ENCODE measurements at places on chromosomes 7 and 10.

GRCh38 chr7:139722604-139723003 lies 55.2 kb downstream of the HIPK2 start:
- no peaks in the 10 kb centered on the region for H3K27me3 ChIP-seq
- no peak overlapping the region for H3K27ac ChIP-seq
- H3K36me3 ChIP-seq, result peaks cover 26% of the 10 kb centered on the region
- H3K4me1 ChIP-seq, result peaks cover 25% of the 10 kb centered on the region
- no peak for DNase-seq
- H3K4me3 ChIP-seq, result no peak overlapping the region

DNA sequence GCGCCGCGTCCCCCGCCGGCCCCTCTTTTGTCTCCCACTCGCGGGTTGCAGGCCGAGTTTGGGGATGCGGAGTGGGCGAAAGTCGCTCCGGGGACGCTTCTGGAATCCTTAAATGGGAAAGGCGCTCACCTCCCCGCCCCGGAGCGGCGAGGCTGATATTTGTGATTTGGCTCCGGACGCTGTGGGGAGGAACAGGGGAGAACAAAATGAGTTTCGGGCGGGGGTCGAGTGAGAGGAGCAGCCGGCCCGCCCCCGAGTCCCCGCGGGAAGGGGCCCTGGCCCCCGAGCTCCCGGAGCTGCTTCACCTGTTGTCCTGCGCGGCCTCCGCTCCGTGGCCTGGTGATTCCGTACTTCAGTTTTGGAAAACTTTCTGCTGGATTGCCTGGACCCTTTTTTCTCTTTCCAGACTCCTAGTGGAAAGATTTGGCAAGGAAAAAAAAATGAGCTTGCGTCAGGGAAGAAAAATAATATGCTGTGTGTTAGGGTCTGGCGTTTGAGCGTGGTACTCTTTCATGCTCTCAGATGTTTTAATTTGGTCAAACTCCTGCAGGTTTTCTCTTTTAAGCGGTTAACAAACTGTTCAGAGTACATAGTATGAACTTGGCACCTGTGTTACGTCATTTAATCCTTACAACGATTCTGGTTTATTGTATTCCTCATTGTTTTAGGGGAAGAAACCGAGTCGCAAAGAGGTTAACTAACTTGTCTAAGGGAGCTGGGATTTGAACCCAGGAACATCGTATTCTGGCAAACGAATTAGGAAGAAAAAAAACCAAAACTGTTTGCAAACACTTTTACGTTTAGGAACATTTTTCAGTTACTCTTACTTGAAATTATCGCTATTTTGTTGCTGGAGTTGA lies 924 bp downstream of the BMPR1A start:
- H3K36me3 ChIP-seq, result peaks cover 26% of the 10 kb centered on the region
- H3K4me3 ChIP-seq, result peak overlapping the region; percentile 91
- H3K4me1 ChIP-seq, result peaks cover 53% of the 10 kb centered on the region
- DNase-seq, result peak; percentile 45
- peak overlapping the region; percentile 88 for H3K27ac ChIP-seq
- H3K27me3 ChIP-seq, result no peaks in the 10 kb centered on the region

- H3K4me3 ChIP-seq, result no peak overlapping the region
- H3K27ac ChIP-seq, result no peak overlapping the region
- peaks cover 13% of the 10 kb centered on the region for H3K4me1 ChIP-seq
- H3K36me3 ChIP-seq, result no peaks in the 10 kb centered on the region
Observed at GRCh38 chr10:101494650-101495049, 93.4 kb downstream of the POLL start.

GRCh38 chr7:148587076-148587475 lies 3.5 kb upstream of the C7orf33 start:
- H3K4me3 ChIP-seq, result no peak overlapping the region
- no peaks in the 10 kb centered on the region for H3K36me3 ChIP-seq
- DNase-seq, result no peak
- peaks cover 13% of the 10 kb centered on the region for H3K27me3 ChIP-seq

DNA sequence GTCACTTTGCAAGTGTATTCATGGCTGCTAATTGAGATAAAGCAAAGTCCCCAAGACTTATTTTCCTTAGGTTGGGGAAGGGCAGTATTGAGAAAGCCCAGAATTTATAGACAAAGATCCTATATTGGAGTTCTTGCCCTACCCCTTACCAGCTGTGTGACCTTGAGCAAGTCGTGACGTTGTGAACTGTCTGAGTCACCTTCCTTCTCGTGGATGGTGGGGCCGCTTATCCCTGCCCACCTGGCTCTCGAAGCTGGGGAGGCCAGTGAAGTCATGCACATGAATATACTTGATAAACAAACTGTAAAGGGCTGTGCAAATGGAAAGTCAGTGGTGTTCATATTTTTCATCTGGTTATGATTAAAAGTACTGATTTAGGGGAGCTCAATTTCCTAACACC lies 127.4 kb downstream of the TACC2 start:
- H3K27ac ChIP-seq, result no peak overlapping the region
- H3K4me3 ChIP-seq, result no peak overlapping the region
- H3K4me1 ChIP-seq, result peaks cover 68% of the 10 kb centered on the region
- DNase-seq, result no peak
- no peaks in the 10 kb centered on the region for H3K27me3 ChIP-seq

DNA sequence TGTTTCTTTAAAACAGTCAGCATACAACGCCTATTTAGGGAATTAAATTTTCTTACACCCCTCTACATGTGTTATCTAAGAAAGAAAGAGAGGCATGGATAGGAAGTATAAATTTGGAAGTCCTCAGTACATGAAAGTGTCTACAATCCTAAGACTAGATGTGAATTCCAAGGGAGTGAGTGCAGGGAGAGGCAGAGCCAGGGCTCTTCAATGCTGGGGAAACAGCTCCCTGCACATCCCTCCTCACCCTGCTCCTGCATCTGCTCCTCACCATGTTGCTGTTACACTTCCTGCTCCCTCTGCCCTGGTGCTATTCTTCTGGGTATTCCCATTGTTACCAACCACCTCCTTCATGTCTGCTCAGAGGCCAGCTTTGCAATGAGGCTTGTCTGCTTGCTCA lies 229.1 kb upstream of the AKR1E2 start:
- no peaks in the 10 kb centered on the region for H3K36me3 ChIP-seq
- no peaks in the 10 kb centered on the region for H3K4me1 ChIP-seq
- DNase-seq, result no peak

GRCh38 chr7:44455155-44455554 lies 35.3 kb downstream of the NUDCD3 start:
- no peak overlapping the region for H3K27ac ChIP-seq
- H3K27me3 ChIP-seq, result peaks cover 5% of the 10 kb centered on the region
- peaks cover 55% of the 10 kb centered on the region for H3K36me3 ChIP-seq
- H3K4me1 ChIP-seq, result no peaks in the 10 kb centered on the region

DNA sequence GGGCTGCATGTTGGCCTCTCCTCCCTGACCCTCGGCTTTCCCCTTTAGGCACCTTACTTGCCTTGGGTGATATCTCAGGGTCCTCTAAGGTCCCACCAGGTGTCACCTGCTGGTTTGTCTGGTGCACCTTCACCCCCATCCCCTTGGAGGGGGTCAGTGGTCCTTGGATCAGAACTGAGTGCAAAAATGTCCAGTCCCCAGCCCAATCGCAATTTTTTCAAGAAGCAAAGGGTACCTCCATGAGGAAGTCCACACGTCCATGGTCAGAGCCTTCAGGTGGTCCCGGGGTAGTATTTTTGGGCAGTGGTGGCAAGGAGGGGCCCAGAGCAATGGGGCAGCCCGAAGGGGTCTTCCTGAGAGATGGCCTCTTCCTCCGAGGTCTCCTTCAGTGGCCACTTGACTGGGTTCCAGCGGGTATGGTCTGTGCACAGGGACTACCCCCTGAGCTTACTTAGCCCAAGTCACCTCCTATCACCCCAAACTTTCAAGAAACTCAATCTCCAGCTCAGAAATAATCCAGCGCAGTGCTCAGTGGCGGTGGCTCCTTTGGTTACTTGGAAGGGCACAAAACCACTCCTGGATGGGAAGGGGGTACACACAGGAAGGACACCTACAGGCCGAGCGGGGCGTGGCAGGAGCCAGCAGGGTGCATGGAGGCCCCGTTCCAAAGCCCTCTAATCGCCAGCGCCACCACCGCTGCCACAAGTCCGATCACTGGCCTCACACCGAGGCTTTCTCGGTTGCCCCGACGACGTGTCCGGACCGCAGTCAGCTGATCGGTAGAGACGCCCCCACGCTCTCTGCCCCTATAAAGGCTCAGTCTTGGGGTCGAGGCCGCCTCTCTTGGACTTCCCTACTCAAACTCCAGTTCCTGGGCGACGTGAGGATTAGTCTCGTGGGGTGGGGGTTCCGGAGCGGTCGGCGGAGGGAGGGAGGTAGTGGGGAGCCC lies 4.5 kb downstream of the SAP25 start:
- peaks cover 7% of the 10 kb centered on the region for H3K27me3 ChIP-seq
- no peaks in the 10 kb centered on the region for H3K36me3 ChIP-seq
- H3K4me1 ChIP-seq, result peaks cover 72% of the 10 kb centered on the region
- DNase-seq, result peak; percentile 68

DNA sequence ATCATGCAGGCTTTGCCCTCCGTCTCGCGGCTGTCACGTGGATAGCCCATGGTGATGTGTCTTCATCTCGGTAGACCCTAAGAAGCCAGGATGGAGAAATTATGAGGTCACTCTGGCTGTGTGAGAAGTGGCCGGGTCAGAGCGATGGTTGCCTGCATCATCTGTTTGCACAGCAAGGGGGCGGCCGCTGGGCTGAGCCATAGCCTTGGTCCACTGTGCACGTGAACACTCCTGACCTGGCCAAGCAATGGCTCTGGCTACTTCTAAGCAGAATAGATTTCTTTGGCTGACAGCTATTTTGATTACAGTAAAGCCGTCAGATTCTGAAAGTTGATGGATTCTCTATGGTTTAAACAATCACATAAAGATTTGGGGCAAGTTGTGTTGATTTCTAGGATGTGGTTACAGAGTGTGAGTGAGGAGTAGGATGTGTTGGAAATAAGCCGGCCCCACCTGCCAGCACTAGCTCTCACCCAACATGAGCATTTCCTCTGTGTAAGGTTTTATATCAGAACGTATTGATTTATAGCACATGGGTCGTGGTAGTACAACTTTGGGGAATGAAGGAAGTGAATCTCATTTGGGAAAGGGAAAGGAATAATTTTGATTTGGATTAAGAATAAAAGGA lies 214.4 kb upstream of the GPR26 start:
- H3K27ac ChIP-seq, result no peak overlapping the region
- H3K4me1 ChIP-seq, result no peaks in the 10 kb centered on the region
- H3K27me3 ChIP-seq, result peaks cover 34% of the 10 kb centered on the region
- no peak overlapping the region for H3K4me3 ChIP-seq
- no peak for DNase-seq
- no peaks in the 10 kb centered on the region for H3K36me3 ChIP-seq

- no peak for DNase-seq
- peaks cover 4% of the 10 kb centered on the region for H3K27me3 ChIP-seq
- H3K36me3 ChIP-seq, result no peaks in the 10 kb centered on the region
- H3K27ac ChIP-seq, result no peak overlapping the region
- peaks cover 6% of the 10 kb centered on the region for H3K4me1 ChIP-seq
- no peak overlapping the region for H3K4me3 ChIP-seq
Observed at GRCh38 chr7:106538638-106539037, 122.3 kb downstream of the CCDC71L start.

DNA sequence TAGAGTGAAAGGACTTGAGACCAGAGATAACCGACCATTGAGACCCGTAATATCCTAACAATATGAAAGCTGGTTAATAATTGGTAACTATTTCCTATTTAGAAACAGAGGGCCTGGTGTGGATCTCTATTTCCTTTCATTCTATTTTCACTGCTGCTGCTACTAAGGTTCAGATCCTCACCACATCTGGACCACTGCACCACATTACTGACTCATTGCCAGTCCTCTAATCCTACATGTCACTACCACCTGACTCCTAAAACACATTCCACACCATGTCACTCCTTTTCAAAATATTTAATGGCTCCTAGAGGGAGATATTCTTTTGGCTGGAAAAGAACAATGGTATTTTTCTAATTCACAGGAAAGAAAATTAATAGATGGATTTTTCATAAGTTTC lies 6.4 kb downstream of the USP54 start:
- peaks cover 10% of the 10 kb centered on the region for H3K4me1 ChIP-seq
- DNase-seq, result no peak

DNA sequence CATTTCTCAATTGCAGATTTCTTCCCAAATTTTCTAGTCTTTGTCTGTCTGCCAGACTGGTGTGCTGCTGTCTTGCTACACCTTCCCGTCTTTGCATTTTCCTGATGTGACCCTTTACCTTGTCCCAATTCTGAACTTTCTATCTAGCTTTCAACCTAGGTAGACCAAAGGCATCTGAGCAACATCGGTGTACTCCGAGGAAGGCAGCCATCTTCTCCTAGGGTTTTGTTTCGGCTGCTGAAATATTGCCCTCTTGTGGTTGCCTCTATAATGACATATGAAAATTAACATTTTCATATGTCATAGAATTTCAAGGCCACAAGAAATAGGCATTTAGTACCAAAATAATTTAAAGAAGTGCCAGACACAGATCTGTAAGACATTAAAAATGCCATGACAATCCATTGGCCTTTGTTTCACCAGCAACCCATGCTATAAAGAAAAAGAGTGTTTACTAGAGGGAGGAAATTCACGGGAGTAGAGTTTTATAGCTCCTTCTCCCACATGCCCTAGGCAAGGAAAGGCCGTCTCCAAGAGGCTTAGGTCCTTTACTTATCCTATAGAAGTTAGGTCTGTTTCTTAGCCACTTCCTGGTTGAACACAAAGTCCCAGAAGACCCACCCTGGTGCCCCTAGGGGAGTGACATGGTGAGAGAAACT lies 23.4 kb downstream of the OR9A2 start:
- H3K4me3 ChIP-seq, result peak overlapping the region; percentile 65
- peak overlapping the region; percentile 74 for H3K27ac ChIP-seq
- peak; percentile 15 for DNase-seq
- no peaks in the 10 kb centered on the region for H3K36me3 ChIP-seq
- H3K4me1 ChIP-seq, result peaks cover 20% of the 10 kb centered on the region

DNA sequence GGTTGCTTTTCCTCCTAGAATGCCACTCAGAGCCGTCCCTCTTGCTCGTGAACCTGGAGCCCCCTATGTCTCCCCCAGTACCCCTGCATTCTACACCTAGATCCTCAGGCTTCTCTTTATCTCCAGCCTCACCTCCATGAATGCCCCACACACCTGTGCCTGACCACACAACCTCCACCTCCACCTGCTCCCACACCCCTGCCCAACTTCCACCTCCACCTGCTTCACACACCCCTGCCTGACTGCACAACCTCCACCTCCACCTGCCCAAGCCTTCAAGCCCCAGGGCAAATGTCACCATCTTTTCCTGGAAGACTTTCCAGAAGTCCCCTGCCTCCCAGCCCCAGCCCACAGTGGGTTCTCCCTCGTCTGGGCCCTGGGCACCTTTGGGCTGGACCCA lies 6.9 kb upstream of the LFNG start:
- H3K27me3 ChIP-seq, result peaks cover 7% of the 10 kb centered on the region
- no peak for DNase-seq
- H3K4me3 ChIP-seq, result no peak overlapping the region
- peak overlapping the region; percentile 9 for H3K27ac ChIP-seq
- H3K4me1 ChIP-seq, result peaks cover 63% of the 10 kb centered on the region

GRCh38 chr7:41688012-41688625 lies 14.8 kb downstream of the INHBA start:
- no peaks in the 10 kb centered on the region for H3K27me3 ChIP-seq
- H3K27ac ChIP-seq, result no peak overlapping the region
- no peaks in the 10 kb centered on the region for H3K36me3 ChIP-seq
- no peak overlapping the region for H3K4me3 ChIP-seq
- DNase-seq, result no peak
- peaks cover 26% of the 10 kb centered on the region for H3K4me1 ChIP-seq

- H3K27me3 ChIP-seq, result peaks cover 5% of the 10 kb centered on the region
- peaks cover 5% of the 10 kb centered on the region for H3K36me3 ChIP-seq
- peaks cover 18% of the 10 kb centered on the region for H3K4me1 ChIP-seq
- DNase-seq, result no peak
- no peak overlapping the region for H3K27ac ChIP-seq
Observed at GRCh38 chr7:22087861-22088260, 142.2 kb upstream of the CDCA7L start.

Measured in nephron progenitor cell (in vitro differentiated cells).